ENCODE measurements at places on chromosomes 3 and 15.

- no peak for DNase-seq
Measured at GRCh38 chr15:47924381-47924780, 196.4 kb upstream of the SLC24A5 start.

DNA sequence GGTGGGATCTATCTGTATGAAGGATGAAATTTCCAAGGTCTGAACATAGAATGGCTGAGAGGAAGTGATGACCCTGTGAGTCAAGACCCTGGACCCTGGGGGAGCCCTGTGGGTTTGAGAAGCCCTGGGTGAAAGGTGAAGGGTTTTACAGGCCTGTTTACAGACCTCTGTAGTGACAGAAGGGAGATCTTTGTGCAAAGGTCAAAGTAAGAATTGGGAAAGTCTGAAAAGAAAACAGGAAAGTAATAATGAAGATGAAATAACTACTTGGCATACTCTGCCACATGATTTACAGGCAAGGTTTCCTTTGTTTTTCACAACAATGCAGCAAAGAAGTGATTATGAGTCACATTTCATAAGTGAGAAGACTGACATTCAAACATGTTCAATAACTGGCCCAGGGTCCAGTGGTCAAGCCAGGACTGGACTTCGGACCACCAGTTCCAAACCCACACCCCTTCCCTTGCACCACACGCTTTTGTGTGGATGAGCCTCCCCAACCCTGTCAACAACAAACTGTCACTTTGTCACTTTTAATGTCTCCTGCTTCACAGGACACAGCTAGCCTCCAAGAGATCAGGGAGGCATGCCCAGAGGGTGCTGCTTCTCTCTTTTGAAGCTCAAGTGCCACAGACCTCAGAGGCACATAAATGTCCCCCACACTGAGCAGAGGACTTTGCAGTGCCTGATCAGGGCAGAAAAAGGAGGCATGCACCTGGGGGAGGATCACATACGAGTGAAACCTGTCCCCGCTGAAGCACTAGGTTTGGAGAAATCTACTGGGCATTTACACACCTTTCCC lies 21.5 kb downstream of the CD86 start:
- DNase-seq = no peak

DNA sequence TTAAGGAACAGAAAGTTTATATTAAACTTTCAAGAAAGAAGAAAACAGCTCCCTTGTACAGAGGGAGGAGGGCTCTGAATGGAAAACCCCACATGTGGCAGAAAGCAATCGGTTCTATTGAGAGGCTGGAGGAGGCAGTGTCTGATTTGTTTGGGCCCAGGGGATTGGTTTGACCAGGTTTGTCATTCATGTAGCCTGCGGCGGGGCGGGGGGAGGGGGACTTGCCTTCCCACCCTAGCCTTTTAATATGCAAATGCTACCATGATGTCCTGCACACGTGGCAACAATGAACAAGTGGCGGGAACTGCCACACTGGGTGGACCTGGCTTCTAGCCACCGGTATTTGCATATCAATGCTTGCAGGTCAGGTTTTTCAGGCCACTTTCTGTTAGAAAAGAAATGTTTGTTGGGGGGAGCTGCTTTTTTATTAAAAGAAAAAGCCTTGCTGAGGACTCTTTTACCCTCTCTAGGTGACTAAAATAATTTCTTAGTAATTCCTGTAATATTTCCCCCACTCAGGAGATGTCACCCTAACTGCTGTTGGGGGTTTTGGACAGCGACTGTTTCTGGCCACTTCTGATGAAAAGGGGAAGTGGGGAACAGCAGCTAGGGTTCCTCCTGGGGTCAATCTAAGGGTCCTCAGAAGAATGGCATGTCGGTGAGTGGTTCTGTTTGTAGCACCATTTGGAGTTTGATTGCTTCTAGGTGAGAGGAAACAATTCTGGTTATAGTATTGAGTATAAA lies 691.2 kb downstream of the TBL1XR1 start:
- peak; percentile 96 for DNase-seq

DNA sequence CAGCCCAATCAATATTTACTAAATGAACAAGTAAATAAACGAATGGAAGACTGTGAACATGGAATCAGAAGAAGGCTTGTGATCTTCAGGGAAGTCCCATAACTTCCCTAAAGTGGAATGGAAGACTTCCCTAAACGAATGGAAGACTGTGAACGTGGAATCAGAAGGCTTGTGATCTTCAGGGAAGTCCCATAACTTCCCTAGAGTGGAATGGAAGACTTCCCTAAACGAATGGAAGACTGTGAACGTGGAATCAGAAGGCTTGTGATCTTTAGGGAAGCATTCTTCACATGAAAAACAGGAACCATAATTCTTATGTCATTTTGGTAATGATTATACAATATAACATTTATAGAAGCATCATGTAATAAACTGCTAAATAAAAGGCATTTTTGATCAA lies 38.8 kb downstream of the EOGT start:
- DNase-seq = no peak

GRCh38 chr15:46365572-46365971 lies 730.7 kb downstream of the SQOR start:
- DNase-seq = no peak

GRCh38 chr3:88195951-88196434 lies 46.2 kb downstream of the C3orf38 start:
- no peak for DNase-seq

- no peak for DNase-seq
Measured at GRCh38 chr3:70868561-70868960, 556.1 kb upstream of the MDFIC2 start.

GRCh38 chr3:141352262-141352984 lies 15.9 kb upstream of the ZBTB38 start:
- no peak for DNase-seq

Data from GM23338 (cell line).